ENCODE measurements at places on chromosomes 11 and 22.
A peak's percentile ranks its signal among the peaks of the same experiment; 100 is the strongest.

GRCh38 chr11:47852053-47852452 is 3.9 kb upstream of the NUP160 start:
- DNase-seq = no peak

GRCh38 chr11:79078999-79079398 is 361.8 kb downstream of the TENM4 start:
- DNase-seq = no peak

DNA sequence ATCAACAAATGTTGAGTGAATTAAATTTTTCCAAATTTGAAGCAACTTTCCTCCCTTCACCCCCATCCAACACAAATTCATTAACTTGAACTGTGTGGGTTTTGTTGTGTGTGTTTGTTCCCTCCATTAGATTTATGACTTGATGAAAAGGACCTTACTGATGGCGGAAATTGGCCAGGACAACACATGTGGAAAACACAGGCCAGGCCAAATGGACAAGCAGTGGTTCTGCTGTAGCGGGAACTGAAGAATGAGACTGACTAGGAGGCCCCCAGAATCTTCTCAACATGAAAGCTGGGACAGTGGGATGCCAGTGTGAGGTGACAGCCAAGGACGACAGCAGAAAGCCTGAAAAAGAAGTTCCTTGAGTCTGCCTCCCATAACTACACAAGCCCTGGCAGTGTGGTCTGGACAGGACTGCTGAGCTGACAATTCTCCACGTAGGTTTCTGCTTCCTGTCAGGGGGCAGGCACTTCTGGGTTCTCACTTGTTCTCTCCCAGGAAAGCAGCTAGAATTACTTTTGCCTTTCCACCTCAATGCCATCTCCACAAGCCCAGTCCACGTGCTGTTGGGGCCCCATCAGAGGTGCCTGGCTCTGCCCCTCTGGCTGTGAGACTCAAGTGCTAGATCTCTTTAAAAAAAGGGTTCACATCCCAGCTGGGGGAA is 94.3 kb downstream of the ETS1 start:
- DNase-seq = no peak

- no peak for DNase-seq
Measured at GRCh38 chr11:33214187-33214586, 43.0 kb upstream of the HIPK3 start.

DNA sequence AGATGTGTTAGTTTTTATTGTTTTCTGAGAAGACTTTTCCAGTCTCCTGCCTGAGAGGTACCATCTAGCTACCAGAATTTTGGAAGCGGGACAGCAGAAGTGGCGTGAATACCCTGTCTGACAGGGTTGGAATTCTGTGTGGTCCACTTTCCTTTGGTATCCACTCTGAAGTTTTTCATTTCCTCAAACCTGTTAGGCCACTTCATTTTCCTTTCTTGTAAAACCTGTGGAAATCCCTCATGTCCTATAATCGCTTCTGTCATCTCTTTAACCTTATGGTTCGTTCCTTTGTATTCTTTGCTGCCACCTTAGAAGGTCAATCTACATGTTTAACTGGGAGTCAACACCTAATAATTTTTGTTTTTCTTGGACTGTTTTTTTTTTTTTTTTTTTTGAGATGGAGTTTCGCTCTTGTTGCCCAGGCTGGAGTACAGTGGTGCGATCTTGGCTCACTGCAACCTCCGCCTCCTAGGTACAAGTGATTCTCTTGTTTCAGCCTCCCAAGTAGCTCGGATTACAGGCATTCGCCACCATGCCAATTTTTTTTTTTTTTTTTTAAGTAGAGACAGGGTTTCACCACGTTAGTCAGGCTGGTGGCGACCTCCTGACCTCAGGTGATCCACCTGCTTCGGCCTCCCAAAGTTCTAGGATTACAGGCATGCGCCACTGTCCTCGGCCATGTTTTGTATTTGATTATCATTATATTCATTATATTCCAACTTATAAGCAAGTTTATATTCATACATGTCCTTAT is 7.1 kb downstream of the SFI1 start:
- no peak for DNase-seq

- no peak for DNase-seq
Measured at GRCh38 chr11:133285359-133285758, 246.9 kb downstream of the OPCML start.

- no peak for DNase-seq
Measured at GRCh38 chr22:49004484-49005399, 822.9 kb downstream of the BRD1 start.

DNA sequence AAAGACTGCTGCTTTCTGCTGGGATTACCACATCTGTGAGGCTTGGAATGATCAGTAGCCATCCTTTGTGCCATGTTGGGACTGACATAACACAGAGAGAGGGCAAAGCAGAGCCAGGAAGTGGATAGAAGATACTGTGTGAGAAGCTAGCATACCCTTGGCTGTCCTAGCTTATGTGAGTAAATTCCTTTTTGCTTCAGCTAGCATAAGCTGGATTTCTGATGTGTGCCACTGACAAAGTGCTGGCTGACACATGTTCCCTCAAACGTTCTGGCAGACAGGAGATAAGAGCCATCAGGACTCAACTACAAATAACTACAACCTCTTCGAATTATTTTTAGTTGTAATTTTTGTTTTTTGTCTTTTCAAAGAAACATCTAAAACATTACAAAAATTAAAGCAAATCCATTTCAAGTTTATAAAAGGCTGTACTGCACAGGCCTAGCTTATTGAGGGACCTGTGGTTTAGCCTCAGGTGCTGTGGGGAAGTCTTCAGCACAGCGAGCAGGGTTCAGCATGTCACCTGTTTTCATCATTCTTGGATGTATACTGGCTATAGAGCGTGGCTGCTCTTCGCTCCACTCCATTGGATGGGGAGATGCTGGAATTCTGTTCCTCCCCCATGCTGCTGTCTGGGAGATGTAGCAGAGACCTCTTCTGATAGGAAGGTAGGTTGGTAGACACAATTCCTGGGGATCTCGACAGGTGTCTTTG is 120.9 kb downstream of the SWAP70 start:
- no peak for DNase-seq

- DNase-seq = no peak
Measured at GRCh38 chr11:27495710-27496300, 10.8 kb downstream of the LIN7C start.

- no peak for DNase-seq
Measured at GRCh38 chr11:18259259-18259658, 6.8 kb upstream of the SAA1 start.

DNA sequence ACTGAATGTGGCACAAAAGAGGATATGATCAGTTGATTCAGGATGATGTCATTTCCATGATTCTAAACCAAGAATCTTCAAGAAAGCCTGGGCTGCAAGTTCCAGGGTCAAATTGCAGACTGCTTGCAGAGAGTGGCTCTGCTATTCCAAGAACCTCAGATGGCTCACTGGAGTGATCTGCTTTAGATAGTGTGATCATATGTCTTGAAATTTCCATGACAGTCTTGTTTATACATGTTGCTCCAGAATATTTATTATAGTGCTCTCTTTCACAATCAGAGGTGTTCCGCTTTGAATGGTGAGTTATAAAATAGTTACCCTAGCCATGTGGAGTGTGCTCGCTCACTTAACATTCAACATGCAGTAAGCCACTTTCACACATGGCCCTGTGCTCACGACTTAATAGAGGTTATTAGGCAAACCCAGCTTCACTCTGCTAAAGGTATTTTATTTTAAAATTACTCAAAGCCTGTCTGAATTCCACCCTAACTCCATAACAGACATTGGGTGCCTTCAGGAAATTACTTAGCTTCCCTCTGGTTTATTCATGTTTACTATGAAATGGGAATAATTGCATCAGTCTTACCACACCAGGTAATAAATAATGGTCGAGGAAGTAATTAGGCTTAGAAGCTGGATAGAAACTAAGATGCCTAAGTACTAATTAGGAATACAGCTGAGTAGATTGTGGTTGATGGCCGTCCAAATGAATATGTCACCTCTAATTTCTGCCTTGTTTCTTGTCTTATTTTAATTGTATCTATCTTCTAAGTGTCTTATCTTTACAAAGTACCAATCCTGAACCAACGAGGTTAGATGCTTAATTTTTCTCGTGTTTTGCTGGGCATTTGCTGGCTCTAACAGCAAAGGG is 187.9 kb downstream of the ETS1 start:
- DNase-seq = no peak

GRCh38 chr11:58609723-58610122 is 12.7 kb upstream of the CNTF start:
- no peak for DNase-seq

- no peak for DNase-seq
Measured at GRCh38 chr22:38572065-38572464, 2.1 kb upstream of the DMC1 start.

GRCh38 chr11:66339162-66339675 is 3.0 kb upstream of the RIN1 start:
- DNase-seq = no peak

DNA sequence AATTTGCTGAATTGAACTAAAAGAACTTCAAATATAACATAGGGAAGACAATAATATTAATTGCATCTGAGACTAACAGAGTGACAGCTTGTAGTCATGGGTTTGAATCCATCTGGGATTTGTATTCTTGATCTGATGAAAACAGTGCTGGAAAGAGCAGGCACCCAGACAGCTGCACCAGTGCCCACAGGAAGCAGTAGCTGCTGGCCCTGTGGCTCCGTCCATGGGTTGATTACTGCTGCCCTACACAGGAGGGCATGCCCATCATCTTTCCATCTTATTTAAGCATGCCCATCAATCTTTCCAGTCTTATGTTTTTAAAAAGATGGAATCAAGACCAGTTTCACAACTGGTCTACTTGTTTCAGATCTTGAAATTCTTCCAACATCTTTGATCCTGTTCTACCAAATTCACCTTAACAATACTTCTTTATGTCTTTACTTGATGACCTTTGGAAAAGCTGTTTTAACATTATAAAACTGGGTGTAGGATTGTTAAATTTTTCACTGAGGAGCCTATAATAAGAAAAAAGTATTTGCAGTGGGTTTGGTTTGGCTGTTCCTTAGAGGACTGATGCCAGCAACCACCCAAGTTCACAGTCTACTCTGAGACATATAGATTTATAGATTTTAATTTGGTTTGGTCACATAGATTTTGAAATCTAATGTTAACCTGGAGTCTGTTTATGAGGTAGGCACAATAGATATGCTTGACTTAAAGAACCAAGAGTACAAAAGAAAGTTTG is 761 bp upstream of the NXPE4 start:
- no peak for DNase-seq

GRCh38 chr22:26552466-26552865 is 37.5 kb downstream of the TPST2 start:
- no peak for DNase-seq

DNA sequence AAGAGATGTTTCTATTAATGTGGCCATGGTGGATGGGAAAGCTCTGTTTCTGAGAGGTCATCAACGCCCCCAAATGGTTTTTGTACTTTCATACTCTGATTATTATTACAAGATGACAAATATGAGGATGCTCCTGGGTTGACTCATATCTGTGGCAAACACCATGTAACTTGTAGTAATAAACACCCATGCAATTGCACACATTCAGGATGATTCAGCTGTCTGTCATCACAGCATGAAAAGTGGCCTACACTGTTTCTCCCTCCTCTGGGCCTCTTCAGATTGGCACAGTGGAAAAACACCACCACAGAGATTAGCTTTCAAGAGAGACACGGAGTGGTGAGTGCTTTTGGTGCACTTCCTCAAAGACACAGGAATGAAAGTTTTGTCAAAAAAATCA is 85.4 kb downstream of the MTNR1B start:
- peak; percentile 14 for DNase-seq

GRCh38 chr11:122050021-122050690 is 65.9 kb downstream of the BLID start:
- no peak for DNase-seq

DNA sequence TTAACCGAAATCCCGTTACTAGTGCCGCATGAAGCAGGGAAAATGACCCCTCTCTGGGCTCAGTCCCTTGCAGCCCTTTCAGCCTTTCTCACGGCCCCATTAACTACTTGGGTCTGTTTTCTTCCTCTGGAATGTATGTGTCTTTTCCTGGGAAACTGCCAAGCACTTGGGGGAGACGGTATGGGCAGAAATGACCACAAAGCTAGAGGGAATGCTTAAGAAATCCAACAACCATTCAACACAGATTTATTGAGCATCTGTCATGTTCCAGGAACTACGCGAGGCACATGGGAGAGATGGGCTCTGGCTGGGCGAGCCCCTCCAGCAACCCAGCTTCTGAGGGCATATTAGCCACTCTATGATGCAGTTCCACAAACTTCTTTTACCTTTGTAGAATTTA is 462.6 kb downstream of the BUD13 start:
- DNase-seq = no peak

GRCh38 chr11:16148301-16148931 is 207.9 kb downstream of the SOX6 start:
- DNase-seq = no peak

DNA sequence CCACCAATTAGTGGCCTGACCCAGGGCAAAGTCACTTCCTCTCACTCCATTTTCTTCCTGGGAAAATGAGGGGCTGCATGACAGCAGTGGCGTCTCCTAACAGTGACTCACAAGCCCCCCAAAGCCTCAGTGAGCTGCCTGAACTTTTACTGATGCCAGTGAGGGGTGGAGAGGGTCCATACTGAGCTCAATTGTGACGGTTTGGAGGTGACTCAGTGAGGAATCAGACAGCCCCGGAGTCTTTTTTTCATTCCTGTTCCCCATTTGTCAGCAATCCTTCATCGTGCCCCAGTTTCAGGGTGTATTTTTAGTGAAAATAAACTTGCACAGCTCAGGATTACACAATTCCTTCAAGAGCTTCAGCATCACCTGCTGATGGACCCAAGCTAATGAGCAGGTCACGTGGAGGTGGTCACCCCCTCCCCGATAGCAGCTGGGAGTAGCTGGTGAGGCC is 30.1 kb upstream of the RASD2 start:
- no peak for DNase-seq

- DNase-seq = no peak
Measured at GRCh38 chr11:74703211-74703610, 28.0 kb downstream of the CHRDL2 start.

DNA sequence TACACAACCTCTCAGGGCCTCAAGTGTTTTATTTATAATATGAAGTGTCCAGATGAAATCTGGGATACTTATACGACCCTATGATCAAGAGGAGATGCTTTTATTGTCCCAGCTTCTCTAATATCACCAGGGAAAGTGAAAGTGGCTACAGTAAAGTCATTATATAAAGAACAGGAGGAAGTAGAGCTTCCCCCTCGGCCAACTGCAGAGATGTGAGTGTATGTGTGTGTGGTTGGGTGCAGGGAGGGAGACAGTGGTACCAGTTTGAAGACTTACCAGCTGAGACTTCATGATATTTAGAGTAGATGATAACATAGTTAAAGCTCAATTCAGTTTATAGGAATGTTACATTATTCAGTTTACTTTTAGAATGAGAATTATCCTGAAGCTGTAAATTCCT is 373.6 kb upstream of the DDI1 start:
- DNase-seq = no peak

DNA sequence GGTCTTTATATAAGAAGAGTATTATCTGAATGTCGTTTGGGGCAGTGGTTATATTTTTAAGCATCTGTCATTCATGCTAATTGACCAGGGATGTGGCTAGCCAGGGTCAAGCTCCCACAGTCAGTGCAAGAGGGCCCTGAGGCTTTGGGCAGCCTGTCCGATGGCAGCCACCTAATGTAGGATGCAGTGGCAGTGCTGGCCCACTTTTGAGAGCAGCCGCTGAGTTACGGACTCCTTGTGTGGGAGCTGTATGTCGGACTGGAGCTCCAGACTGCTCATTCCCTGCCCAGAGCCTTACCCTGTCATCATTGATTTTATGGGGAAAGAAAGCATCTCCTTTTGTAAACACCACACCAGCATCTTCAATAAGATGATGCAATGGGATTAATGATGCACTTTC is 99.5 kb downstream of the SYT9 start:
- no peak for DNase-seq

All from stimulated activated CD4-positive, alpha-beta T cell treated with anti-CD3 and anti-CD28 coated beads, TNF-alpha, amount 100 ng/mL, for 48 hours (primary cell).